ENCODE measurements at places on chromosomes 5 and 9.

DNA sequence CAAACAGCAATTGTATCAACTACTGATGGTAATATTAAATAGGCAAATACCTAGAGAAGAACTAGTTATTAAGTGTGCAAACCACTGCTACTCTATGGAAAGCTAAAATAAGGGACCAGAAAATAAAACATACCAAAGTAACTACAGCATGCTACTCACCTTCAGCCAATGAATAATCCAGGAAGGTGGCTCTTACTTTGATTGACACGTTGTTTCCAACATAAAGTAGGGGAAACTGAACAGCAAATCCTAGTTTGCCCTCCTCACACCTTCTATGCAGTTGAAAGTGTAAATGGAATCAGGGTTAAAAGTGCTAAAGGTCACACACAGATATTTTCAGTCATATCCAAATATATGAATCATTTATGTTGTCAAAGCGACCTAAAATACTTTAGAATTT is 5.1 kb upstream of the FST start:
- no peak for DNase-seq

DNA sequence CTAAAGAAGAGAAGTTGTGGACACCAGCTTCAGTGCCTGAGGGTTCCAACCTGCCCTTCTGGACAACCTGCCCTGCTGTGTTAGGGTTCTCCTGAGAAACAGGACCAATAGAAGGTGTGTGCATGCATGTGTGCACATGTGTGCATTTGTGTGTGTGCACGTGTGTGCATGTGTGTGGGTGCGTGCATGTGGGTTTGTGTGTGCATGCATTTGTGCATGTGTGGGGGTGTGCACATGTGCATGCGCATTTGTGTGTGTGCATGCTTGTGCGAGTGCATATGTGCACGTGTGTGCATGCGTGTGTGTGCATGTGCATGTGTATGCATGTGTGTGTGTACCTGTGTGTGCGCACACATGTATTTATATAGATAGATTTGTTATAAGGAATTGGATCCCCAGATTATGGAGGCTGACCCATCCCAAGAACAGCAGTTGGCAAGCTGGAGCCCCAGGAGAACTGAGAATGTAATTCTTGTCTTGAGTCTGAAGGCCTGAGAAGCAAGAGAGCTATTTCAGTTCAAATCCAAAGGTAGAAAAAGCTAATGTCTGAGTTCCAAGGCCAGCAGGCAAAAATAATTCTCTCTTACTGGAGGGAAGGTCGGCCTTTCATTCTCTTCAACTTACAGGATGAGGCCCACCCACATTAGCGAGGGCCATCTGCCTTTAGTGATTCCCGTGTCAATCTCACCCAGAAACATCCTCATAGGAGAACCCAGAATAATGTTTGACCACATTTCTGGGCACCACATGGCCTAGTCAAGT is 62.9 kb upstream of the SYNPO start:
- no peak for DNase-seq

GRCh38 chr5:58965677-58966414 is 383.0 kb downstream of the RAB3C start:
- no peak for DNase-seq

DNA sequence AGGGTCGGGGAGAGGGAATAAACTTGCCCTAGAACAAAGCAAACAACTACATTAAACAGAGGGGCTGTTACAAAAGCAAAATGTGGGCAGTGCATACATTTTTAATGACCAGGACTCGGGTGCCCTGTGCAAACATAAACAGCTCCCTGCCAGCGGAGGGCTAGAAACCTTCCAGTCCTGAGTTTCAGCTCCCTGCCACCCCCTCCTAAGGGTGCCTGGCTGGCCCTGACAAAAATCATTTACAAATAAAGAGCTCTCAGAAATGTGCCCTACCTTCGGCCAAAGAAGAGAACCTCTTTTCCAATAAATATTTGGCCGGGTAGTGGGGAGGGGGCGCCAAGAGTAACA is 29.5 kb downstream of the FOXD1 start:
- DNase-seq = no peak

DNA sequence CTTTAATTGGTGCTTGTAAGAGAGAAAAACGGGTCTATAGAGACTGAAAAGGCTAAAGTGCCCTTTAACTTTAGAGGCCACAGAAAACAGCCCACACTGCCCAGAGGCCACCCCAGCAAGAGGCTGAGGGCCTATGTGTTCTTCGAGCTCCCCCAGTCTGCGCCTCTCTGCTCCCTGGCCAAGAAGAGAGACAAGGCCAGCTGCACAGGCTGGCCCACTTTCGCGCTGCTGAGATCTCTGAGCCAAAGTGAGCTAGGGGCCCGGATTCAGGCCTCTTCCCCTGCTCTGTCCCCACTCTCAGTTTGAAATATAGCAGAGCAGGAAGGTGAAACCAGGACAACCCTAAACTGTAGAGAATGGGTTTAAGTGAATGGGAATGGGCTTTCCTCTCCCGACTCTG is 132.0 kb upstream of the TRIM32 start:
- DNase-seq = no peak

GRCh38 chr9:130461218-130461630 is 16.5 kb downstream of the ASS1 start:
- peak; percentile 39 for DNase-seq

- DNase-seq = no peak
Measured at GRCh38 chr5:65525726-65526125, 37.2 kb downstream of the CENPK start.

- peak; percentile 74 for DNase-seq
Measured at GRCh38 chr5:55234121-55234700, 803 bp upstream of the CCNO start.

DNA sequence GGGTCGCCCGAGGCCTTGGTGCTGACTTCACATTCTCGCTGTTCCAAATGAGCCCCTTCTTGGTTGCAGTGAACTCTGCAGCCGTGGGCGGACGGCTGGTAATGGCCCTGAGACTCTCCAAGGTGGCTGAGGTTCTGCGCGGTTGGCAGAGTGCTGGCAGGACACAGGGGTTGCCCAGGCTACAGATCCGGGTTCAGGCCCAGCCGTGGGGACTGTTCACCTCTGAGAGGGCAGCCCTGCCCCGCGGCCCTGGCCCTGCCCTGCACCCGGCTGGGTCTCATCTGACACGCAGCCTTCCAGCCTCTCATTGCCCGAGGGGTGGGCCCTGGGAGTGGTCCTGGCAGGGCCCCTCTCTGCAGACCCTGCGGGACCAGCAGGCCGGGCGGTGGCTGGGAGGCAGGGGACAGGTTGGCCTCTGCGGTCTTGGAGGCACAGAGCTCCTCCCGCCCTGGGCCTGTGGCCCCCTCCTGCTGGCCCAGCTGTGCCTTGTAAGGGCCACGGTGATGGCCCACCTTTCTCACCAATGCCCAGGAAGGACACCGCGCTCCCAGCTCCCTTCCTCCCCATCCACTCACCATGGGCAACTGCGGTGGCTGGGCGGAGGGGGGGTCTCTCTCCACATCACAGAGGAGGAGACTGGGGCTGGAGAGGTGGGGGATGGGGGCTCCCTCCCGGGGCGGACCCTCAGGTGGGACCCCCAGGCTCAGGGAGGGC is 51.6 kb downstream of the AHRR start:
- no peak for DNase-seq

GRCh38 chr5:154653764-154654485 is 101.3 kb upstream of the LARP1 start:
- no peak for DNase-seq

- peak; percentile 73 for DNase-seq
Measured at GRCh38 chr5:132499440-132500243, 9.1 kb upstream of the IRF1 start.

DNA sequence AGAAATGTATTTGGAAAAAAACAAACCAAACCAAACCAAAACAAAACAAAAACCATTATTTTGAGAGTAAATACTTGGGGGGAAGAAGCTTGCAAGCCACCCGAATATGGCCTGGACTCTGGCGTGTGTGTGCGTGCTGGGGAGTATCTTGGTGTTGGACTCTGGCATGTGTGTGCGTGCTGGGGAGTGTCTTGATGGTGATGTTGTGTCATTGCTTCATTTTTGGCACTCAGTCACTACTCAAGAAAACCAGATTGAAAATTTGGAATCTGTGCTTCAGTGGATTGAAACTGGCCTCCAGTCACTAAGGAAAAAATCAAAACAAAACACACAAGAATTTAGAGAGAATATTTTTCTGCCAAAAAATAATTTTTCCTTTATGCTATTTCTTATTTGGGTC is 76.1 kb downstream of the ARRDC3 start:
- DNase-seq = no peak

GRCh38 chr5:91366551-91366950 is 16.6 kb downstream of the ARRDC3 start:
- DNase-seq = no peak

DNA sequence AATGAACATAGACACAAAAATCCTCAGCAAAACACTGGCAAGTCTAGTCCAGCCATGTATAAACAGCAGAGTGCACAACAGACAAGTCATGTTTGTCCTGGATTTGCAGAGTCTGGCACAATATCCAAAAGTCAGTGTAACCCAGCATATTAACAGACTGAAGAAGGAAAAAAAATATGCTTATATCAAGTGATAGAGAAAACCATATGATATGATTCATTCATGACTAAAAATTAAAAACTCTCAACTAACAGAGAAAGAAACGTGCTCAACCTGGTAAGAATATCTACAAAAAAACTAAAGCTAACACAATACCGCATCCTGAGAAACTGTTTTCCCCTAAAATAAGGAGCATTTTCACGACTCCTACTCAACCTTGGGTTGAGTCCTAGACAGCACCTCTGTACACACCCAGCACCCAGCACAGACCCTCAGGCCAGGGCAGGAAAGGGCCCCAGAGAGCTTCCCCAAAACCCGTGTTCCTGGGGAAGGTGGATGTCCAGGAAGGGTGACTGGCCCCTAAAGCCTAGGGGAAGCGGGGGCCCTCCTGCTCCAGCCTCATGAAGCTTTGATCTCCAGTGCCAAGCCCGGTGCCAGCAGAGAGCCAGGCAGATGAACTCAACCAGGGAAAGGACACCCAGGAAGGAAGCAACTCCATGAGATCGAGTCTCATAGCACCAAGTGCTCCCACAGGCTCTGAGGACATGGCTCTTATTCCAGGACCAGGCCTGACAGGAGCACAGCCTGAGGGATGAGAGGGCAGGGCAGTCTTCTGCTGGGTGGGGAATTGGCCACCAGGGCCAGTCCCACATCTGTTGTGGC is 38.9 kb downstream of the ADAMTS2 start:
- no peak for DNase-seq

GRCh38 chr5:95252801-95253200 is 32.1 kb downstream of the MCTP1 start:
- no peak for DNase-seq

GRCh38 chr5:139082813-139083498 is 115.2 kb downstream of the SIL1 start:
- no peak for DNase-seq

- DNase-seq = no peak
Measured at GRCh38 chr5:78009937-78010527, 233.9 kb upstream of the TBCA start.

DNA sequence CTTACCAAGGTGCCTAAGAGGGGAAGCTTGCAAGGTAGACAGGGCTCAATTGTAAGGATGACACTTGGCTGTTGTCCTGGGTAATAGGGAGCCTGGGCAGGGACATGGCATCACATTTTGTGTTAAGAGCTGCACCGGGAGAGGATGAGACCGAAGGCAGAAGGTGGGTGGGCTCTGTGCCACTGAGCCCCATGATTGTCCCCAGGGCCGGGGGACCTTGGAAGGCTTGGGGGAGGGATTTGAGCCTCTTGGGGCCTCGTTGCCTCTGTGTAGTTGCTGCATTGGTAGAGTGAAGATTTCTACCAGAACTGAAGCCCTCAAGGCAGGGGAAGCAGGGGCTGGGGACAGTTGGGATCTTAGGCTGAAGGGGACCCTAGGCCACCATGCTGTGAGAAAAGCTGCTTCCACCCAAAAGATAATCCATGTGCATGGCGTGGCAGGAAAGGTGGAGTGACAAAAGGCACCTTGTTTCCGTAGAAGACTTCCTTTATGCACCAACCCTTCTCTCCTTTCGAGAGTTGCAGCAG is 11.9 kb downstream of the FGF18 start:
- no peak for DNase-seq

GRCh38 chr5:142568283-142568995 is 117.5 kb downstream of the FGF1 start:
- DNase-seq = no peak

DNA sequence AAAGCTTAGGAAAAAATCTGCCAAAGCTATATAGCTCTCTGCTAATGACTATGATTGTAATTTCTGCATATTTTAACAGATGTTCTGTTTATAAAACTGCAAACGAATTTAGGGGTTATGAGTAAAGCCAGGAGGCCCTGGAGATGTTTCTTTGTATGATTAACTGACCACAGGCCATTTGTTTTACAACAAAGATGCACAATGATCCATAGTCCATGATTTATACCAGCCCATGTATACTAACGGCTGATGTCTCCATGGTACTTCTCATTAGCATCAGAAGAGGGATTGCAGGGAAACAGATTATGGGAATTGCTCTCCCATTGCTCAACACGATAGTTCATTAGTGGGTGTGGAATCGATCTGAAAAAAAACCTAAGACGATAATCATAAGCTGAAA is 78.9 kb downstream of the PPP2R2B start:
- DNase-seq = no peak

GRCh38 chr9:78031444-78031892 is at the start of gene GNAQ:
TSS of gene GNAQ (minus strand) at chr9:78031811. CDS start at chr9:78031235, 576 bp downstream.
- no peak for DNase-seq

DNA sequence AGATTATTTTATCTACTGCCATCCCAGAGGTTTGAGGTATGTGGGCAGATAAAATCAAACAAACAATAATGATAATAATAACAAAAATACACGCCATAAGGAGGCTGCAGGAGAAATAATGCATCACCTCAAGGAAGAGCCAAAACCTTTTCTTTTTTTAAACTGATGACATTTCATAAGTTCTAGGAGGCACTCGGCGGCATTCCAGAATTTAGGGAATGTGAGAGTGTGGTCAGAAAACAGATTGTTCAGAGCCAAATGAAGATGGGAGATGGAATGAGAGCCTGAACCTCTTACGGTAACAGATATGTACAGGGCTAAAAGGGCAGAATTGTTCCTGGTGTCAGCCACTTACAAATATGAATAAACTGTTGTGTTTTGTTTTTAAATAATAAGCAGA is 615.0 kb upstream of the CHD1 start:
- no peak for DNase-seq

DNA sequence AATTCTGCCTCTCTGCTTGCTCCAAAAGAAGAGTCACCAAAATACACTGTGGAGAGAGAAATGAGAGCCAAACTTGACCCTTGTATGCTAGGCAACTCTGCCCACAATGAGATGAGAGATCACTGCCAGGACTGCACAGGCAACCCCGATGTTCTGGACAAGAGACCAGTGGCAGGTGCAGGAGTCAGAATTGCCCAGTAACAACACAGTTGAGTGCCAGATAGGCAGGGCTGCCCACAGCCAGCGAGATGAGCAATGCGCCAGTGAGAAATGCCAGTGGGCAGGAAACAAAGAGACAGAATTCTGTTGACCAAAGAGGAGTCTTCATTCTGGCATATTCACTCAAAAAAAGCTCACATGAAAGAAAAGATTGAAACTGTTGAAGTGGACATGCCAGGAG is 570.7 kb downstream of the CAAP1 start:
- no peak for DNase-seq

DNA sequence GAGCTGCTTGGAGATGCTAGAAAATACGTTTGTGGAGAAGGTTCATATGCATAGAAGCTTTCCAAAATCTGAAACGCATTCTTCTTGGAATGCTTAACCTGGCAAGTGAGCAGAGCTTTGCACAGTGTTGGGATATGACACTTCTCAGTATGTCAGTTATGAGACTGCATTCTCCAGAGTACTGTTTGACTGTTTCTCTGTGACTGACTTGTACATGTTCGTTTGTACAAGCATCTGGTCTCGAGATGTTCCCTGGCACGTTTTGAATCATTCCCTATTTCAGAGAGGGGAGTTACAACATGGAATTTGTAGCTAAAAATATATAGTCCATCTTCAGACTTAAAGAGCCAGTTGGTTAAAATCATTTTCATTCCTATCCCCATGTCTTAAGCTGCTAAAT is 272.4 kb downstream of the ARRDC3 start:
- no peak for DNase-seq

Data from kidney tubule cell (primary cell).